ENCODE measurements at places on chromosomes 1 and 21.

DNA sequence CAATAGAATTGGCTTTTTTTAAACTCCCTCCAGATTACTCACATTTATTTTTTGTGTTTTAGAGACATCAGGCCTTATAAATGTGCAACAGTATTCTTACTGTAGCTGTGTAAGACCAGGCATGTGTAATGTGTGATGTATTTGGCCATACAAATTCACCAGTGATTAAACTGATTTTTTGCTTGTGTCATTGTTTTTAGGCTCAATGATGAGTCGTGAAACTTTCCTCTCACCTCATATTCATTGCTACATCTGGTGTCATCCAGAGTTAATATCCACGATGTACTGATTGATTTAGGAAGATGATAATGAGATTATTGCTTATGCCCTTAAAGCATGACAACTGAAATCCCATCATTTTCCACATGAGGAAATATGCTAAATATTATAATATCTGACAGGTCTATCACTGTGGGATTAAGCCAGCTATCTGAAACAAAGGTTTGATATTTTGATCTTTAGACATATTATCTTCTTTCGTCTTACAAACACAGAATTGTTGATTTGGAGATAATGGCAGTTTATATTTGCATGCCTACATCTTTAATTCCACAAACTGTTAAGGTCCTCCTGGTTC lies 487.9 kb downstream of the PTBP2 start:
- no peak for DNase-seq

DNA sequence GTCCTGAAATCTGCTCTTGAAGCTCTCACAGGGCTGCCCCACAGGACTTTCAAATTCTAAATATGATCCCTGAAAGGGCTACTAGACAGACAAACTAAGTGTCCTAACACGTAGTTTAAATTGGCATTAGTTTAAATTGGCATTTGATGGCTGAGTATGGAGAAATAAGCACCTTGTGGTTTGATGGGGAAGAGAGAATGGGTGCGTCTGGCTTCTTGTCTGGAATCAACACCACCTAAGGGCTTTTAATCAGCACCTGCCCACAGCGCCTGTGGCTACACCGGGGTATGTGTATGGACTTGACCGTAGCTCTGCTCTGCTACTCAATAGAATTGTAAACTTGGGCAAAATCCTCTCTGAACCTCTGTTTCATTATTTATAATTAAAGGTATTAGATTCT lies 5.7 kb upstream of the LAMB3 start:
- DNase-seq = no peak

- DNase-seq = no peak
Observed at GRCh38 chr21:30271611-30272010, 11.1 kb downstream of the KRTAP24-1 start.

DNA sequence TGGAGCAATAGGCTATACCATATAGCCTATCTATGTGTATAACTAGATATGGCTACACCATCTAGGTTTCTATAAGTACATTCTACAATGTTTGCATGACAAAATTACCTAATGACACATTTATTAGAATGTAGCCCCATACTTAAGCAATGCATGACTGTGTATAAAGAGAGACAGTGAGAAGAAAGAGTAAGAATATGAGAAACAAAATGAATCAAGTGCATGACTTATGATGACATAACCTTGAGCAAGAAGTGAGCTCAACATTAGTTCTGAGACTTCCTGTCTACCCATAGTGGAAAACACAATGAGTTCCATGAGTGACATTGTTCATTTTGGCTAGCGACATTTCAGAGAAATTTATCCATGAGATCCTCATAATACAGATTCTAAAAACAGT lies 10.1 kb downstream of the SLC44A5 start:
- no peak for DNase-seq

GRCh38 chr1:213295860-213296259 lies 244.8 kb downstream of the RPS6KC1 start:
- DNase-seq = no peak

- no peak for DNase-seq
Observed at GRCh38 chr1:51910221-51911000, 31.9 kb upstream of the NRDC start.

GRCh38 chr1:23303524-23303923 lies 40.6 kb downstream of the HNRNPR start:
- no peak for DNase-seq

- DNase-seq = no peak
Observed at GRCh38 chr21:37582590-37582989, 216.0 kb downstream of the DYRK1A start.

DNA sequence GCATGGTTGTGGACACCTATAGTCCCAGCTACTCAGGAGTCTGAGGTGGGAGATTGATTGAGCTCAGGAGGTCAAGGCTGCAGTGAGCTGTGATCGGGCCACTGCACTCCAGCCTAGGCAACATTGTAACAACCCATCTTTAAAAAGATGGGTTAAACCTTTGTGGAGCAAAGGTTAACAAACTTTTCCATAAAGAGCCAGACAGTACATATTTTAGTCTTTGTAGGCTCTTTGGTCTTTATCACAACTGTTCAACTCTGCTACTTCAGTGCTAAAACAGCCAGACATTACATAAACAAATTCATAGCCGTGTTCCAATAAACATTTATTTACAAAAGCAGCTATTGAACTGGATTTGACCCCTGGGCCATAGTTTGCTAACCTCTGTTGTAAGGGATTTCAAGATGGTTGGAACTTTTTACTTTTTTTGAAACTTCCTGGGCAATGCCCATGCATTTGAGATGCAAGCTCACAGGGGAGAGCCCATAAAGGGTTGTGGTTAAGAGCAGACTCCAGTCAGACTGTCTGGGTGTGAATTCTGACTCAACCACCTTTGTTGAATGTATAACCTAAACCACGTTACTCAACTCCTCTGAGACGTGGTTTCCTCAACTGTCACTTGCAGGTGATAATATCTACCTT lies 10.8 kb downstream of the INAVA start:
- DNase-seq = no peak
